ENCODE measurements at places on chromosomes 16 and 17. TPM values are rescaled to one million over a fixed set of nuclear protein-coding genes. Genes with fewer than 3 reads are reported as not detected.

ATP2A1 gene
- 2.9 TPM for polyA plus RNA-seq

DDX52 gene
- 34.5 TPM for polyA plus RNA-seq

- DNase-seq: no peak
Observed at GRCh38 chr16:1091992-1092552, 4.0 kb downstream of the C1QTNF8 start.

GRCh38 chr17:27244011-27244410, 49.9 kb upstream of the WSB1 start:
- no peak for DNase-seq

DNA sequence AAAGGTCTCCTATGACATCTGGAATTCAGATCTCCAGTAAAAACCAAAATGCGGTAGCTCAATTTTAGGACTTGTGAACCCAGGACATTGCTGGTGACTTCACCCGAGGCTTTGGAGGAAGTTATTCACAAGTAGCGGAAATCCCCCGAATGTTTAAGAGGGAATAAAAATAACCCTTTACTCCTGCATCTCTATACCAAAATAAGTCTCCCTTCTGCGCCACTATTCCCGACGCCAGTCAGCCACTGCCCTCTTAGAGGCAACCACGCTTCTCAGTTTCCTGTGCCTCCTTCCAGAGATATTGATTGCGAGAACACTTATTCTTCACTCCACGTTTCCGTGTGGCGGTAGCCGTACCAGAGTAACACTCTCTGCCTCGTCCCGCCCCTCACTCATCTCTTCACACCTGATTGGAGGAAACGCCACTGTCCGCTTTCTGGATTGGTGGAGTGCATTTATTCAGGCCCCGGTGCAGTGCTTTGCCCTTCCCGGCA, 27.4 kb downstream of the EMP2 start:
- no peak for DNase-seq

ESRP2 gene
- 55.7 TPM for polyA plus RNA-seq

DNA sequence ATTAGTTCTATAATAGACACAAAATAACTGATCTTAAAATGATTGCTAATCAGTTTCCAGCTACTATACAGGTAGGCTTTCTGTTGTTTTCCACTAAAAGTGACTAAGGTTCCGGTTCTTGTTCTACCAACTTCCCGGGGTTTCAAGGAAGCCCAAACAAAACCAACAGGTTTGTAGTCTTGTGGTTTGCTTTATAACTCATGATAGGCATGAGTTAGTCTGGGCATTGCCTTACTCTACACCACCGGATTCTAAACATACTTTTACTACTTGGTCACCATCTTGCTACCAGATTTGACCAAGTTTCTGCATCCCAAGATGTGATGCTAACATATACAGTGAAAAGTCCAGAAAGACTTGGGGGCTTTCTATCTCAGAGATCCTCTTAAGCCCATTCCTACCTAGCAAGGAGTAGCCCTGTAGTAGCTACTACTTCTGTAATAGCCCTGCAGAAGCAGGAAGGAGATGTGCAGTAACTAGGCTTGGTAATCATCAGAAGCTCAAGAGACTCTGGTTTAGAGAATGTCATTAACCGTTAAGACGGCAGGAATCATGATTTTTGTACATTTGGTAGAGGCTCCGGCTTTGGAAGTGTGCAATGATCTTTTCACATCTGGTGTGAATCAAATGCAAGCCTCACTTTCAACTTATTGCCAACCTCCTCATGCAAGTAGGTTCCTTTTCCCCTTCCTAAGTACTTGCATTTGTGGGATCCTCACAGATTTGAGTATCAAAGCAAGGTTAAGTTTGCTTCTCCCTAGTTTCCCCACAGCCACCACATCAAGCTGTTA, 1.6 kb downstream of the FAM117A start:
- DNase-seq: no peak

- peak; percentile 25 for DNase-seq
Observed at GRCh38 chr17:8788998-8789397, 10.2 kb downstream of the MFSD6L start.

PRRT2 gene
- 9.0 TPM for polyA plus RNA-seq

DNA sequence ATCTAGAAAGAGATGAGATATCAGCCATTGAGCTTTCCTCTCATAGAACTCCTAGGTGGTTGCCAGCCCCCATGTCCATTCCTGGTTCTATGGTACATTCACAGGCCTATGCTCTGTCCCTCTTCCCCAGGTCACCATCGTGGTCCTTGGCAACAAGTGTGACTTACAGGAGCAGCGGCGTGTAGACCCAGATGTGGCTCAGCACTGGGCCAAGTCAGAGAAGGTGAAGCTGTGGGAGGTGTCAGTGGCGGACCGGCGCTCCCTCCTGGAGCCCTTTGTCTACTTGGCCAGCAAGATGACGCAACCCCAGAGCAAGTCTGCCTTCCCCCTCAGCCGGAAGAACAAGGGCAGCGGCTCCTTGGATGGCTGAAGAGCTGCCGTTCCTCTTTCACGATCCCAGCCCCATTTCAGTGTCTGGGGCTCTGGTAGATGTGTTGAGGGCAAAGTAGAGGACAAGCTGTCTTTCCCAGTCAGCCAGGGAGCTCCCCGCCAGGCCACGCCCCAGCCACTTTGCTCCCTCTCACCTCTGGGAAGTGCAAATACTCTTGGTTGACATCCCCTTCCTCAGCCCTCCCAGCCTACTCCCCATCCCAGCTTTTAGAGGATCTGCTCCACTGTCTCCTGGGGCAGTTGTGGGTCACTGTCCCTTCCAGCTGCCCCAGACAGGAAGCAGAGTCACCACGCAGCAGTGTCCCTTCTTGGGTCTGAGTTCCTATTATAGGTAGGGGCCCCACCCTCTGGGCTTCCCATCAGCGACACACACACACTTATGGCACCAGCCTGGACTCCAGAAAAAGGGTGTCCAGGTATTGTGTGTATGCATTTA, 3.8 kb downstream of the NKIRAS2 start:
- peak; percentile 84 for DNase-seq

HES7 gene
- polyA plus RNA-seq: 0.10 TPM

DNA sequence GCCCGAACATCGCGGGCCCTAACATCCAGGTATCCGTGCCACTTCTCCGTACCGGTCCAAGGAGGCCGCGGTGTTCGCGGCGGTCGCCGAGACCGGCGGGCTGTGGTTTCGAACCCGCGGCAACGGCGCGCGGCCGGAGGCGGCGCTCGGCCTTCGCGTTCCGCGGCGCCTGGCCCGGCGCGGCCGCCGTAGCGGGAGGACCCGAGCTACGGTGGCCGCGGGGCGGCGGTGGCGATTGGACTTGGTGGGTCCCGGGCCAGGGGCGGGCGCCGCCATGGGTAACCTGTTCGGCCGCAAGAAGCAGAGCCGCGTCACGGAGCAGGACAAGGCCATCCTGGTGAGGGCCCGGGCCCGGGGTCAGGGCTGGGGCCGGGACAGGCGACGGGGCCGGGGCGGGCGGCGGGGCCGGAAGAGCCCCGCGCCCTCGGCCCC, at the start of gene CHMP6:
Gene CHMP6 (plus strand): TSS at position 197 of the 432 bp plus-strand sequence. CDS start 78 bp downstream, at position 275.
- DNase-seq: peak; percentile 74

GRCh38 chr16:85986931-85987749, 88.2 kb downstream of the IRF8 start:
- DNase-seq: no peak

DNA sequence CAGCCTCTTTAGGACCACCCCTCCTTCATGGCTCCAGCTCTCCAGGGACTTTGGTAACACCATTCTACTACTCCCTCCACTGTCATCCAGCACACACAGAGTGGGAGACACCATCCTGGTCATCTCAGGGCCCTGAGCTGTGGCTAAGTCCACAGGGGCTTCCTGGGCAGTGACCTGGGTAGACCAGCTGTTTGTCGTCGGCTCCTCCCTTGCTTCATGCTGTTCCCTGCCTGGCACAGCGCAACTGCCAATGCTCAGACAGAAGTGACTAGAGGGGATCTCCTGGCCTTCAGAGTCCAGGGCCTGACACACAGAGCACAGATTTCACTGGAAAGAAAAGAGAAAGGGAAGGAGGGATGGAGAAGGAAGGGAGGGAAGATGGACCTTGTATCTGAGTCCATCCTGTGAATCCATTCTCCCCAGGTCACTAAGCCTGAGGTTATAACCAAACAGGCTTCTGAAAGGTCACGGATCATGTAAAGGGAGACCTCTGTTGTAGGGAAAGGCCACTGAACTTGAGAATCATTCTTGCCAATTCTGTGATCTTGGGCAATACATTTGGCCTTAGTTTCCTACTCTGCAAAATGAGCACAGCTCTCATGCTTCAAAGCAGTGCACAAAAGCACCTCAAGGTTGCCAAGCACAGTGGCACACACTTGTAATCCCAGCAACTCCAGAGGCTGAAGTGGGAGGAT, 18.5 kb upstream of the PHB1 start:
- DNase-seq: no peak

SHBG gene
- 1.4 TPM for polyA plus RNA-seq

DNA sequence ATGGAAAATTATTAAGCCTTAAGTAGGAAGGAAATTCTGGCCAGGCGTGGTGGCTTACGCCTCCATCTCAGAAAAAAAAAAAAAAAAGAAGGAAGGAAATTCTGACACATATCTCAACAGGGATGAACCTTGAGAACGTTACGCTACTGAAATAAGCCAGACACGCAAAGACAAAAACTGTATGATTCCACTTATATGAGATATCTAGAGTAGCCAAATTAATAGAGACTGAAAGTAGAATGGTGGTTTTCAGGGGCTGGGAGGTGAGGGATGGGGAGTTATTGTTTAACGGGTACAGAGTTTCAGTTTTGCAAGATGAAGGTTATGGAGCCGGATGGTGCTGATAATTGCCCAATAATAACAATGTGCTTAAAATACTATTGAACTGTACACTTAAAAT, 16.2 kb upstream of the HNF1B start:
- DNase-seq: no peak

DNA sequence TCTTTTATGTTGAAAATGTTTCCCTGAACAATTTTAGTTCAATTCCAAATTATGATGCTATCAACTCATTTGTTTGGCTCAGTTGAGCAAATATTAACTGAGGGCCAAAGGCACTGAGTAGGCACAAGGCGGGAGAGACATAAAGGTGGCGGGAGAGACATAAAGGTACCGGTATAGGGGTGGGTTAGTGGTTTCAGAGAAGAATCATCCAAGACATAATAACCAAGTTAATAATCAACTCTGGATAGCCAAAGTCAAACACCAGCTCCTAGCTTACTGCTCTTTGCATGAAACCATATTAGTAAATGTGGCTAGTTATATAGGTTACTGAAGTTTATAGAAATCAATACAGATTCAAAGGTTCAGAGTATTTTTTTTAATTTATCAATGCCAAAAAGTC, 91.7 kb downstream of the RPGRIP1L start:
- no peak for DNase-seq

DNA sequence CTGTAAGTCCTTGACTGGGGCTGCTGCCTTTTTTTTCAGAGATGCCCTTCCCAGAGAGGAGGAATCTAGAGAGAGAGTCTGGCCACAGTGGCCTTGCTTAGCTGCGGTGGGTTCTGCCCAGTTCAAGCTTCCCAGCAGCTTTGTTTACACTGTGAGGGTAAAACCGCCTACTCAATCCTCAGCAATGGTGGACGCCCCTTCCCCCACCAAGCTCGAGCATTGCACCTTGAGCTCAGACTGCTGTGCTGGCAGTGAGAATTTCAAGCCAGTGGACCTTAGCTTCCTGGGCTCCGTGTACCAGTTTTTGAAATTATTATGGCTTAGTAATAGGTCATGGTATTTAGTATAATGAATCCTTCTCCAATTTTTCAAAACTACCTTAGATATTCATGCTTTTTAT, 395.4 kb downstream of the NPIPA7 start:
- no peak for DNase-seq

- DNase-seq: no peak
Observed at GRCh38 chr16:68995011-68995504, 110.4 kb upstream of the HAS3 start.

- no peak for DNase-seq
Observed at GRCh38 chr16:11091021-11091785, 146.8 kb downstream of the CLEC16A start.

GRCh38 chr17:27569257-27569722, 61.7 kb upstream of the LGALS9 start:
- peak; percentile 34 for DNase-seq

KRTAP4-3 gene
- not detected for polyA plus RNA-seq

DNA sequence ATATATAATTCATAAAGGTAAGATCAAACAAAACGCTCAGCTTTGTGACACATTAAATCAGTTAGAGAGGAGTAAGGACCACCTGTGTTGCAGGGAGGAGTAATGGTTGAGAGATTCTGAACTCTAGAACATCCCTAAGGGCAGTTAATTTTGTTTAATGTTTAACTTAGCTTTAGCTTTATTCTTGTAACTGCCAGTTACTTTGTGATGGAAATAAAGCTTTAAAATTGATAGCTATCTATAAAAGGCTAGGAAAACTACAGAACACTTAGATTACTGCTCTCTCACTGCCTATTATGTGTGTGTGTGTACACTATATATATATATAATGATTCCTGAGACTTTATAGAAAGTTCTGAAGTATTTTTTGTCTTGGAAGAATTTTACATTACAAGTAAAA, 37.8 kb downstream of the PTRH2 start:
- no peak for DNase-seq

DNA sequence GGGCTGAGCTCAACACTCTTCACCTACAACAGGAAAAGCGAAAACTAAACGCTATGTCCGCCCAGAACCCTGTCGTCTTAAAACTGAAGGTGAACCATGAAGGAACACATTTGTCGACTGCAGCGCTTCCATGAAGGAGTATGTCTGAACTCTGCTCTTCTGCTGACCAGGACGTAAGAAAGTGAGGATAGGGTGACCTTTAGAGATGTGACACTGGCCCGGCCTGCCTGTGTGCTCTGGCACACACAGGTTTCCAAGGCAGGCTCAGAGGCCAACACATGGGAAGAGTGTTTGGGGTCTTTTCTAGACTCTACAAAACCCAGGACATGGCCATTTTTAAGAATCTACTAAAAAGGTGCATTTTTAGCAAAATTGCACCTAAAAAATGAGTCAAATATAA, 21.1 kb downstream of the MARF1 start:
- DNase-seq: no peak

DNA sequence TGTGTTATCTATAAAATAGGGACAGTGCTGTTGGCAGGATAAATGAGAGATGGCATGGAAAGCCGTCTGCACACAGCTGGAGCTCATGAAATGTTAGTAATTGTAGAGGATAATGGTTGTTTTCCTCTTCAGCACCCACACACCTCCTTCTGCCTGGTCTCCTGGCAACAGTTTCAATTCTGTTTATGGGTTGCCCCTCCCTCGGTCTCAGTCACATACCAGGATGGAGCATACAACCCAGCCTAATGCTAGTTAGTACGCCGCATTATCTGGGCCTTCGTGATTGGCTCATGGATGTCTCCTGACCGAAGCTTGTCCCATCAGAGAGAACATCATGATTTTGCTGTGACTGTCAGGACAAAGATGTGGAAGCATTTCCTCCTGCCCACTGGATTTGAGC, 126.2 kb upstream of the WSCD1 start:
- no peak for DNase-seq

GRCh38 chr16:73725156-73725555, 571.5 kb upstream of the PSMD7 start:
- no peak for DNase-seq

BEAN1 gene
- 12.8 TPM for polyA plus RNA-seq

- no peak for DNase-seq
Observed at GRCh38 chr17:78120971-78121800, 7.4 kb downstream of the TMC6 start.

All from left lung (tissue), 14 donors.